Keratinocyte (primary cell): ENCODE measurements at places on chromosomes 4 and X.

- DNase-seq, result no peak
Observed at GRCh38 chrX:87518504-87518903, 902 bp downstream of the KLHL4 start.

DNA sequence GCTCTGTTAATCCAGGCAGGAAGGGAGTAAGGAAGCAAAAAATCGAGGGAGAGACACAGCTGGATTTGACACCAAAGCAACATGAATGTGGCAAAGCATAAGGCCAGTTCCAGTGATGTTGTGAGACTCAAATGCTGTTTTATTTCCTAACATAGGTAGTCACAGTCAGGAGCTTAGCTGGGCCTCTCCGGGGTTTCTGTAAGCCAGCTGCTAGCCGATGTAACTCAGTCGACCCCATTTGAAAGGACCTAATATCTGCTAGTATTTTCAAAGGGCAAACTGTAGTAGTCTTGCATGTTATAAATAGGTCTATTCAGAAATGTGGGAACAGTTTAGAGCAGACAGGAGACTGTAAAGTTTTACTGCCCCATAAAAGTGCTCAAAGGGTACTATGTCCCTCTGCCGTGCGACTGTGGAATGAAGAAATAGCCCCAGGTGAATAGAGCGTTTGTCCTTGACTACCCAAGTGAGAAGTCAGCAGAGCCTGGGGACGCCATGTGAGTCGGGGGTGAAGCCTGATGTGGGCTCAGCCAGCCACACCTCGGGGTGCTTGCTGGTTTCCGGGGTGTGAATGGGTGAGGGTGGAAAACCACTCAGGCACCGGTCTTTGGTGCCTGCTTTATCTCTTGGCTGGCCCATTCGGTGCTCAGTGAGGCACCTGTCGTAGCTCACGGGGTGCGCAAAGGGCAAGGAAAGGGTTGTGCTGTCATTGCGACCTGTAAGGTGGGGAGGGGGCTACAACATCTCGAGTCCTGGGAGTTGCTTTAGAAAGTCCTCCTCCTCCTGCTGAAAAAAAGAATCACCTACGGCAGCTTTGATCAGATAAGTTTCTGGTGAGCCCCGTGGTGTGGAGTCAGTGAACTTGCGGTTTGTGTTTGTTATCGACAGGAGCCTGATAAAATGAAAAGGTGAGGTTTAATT is 745 bp downstream of the TRIM2 start:
- no peak for DNase-seq

- no peak for DNase-seq
Observed at GRCh38 chrX:123788744-123789143, 55.9 kb upstream of the THOC2 start.

DNA sequence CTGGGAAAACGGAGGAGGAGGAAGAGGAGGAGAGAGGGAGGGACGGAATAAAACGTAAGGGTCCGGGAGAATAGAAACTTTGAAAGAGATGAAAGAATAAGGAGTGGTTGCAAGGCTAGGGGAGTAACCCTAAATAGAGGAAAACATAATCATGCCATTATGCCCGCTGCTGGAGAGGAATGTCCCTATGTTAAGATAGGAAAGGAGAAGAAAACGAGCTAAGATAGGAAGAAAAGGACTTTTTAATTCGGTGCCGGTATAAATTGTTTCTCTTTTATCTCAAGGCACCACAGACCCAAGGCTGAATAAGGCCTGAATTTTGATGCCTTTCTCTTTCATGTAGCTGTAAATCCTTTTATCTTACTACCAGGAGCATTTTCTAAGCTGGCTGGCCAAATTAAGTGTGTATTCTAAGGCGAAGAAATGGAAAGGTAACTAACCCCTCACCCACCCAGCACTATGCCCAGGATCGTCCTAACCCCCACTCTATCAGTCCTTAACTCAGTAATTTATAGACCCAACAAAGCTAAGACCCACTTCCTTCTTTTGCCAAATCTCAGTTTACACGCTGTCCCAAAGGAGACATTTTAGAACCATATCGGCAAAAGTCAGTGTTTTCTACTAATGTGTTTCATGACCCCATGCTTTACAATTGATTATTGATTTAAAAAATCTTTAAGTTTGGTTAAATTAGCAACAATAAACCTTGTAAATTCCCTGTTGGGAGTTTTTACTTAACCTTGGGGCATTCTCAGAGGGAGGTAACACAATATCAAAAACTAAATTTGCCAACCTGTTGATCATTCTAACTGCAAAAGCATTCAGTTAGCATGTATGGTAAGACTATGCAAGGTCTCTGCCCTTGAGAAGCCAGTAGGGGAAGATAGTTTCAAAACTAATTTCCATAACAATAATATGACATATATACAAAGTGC is 1.1 kb upstream of the CUL4B start:
- DNase-seq, result no peak

- DNase-seq, result no peak
Observed at GRCh38 chr4:94453391-94453963, 1.7 kb downstream of the PDLIM5 start.

DNA sequence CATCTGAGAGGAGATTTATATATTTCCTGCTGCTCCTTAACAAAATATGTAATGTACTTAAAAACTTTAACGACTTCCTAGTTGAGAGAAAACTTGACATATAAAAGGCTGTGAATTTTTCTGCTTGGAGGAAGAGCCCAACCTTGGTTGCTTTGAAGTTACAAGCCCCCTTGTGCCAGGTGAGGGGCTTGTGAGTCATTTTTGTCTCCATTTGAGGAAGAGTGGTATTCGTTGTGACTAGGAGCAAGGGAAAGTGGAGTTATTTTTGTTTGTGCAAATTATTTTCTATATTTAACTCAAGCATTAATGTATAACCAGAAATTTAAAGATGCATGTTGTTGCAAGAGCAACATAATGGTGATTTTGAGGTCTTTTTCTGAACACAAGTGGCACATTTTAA is 99.0 kb upstream of the DDX3X start:
- DNase-seq, result no peak

DNA sequence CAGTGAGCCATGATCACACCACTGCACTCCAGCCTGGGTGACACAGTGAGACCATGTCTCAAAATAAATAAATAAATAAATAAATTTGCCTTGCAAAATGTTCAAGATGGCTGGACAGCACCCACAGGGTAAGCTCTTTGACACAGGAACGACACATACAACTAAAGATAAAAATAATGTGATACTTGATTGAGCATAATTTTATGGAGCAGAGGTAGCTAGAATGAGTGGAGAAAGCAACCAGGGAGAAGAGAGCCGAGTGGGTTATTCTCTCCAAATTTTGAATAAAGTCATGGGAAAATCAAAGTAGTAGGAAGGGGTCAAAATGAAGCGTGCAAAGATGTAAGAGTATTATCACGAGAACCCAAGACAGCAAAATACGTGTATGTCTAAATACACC is 121.5 kb downstream of the IRF2 start:
- no peak for DNase-seq

GRCh38 chr4:46934726-46935125 is 25.7 kb upstream of the COX7B2 start:
- no peak for DNase-seq

DNA sequence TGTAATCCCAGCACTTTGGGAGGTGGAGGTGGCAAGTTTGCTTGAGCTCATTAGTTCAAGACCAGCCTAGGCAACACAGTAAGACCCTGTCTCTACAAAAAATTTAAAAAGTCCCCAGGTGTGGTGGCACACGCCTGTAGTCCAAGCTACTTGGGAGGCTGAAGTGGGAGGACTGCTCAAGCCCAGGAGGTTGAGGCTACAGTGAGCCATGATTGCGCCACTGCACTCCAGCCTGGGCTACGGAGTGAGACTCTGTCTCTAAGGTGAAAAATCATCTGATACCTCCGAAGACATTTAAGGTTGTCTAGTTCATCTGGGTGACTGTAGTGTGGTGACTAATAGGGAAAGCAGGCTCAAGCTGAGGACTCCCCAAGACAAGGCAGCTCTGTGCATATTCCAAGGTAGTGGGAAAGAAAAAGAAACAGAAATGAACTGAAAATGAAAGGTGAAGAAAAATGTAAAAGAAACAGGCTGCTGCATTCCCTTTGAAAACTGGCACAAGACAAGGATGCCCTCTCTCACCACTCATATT is 23.3 kb downstream of the FRYL start:
- no peak for DNase-seq

DNA sequence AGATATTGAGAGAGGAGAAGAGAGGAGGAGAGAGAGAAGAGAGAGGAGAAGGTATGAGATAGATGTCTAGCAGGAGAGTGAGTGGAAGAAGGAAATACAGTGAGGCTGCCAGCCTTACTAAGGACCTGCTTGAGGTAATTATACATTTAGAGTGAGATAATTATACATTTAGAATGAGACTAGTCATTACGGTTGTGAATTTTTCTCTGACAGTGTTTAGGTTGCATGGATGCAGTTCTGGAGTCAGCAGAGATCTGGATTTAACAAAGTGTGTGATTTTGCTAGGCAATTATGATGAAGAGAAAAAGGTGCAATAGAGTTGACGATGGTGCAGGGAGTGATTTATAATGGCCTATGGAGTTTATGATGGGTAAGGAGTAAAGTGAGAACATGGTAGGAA is 187.1 kb upstream of the ARX start:
- no peak for DNase-seq

GRCh38 chrX:103919270-103919637 is 43.2 kb upstream of the TMSB15B start:
- no peak for DNase-seq

DNA sequence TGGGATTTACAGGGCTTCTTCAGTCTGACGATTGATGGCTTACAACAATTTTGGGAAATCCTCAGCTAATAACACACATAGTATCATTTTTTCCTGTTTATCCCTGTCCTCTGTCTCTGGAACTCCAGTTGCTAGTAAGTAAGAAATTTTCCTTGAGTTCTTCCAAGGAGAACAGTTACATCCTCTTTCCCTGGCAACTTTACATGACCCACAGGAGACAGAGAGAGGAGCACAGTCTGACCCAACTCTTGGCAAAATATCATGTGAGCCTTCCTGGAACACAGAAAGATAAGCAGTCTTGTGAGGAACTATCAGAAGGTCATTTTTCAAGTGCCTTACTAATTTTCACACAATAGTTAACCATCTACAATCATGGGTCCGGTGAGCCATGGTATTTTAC is 578.7 kb upstream of the PABPC4L start:
- DNase-seq, result no peak

- no peak for DNase-seq
Observed at GRCh38 chr4:6142511-6142910, 57.8 kb downstream of the JAKMIP1 start.

GRCh38 chrX:120036704-120037103 is 40.8 kb downstream of the RHOXF2B start:
- no peak for DNase-seq

DNA sequence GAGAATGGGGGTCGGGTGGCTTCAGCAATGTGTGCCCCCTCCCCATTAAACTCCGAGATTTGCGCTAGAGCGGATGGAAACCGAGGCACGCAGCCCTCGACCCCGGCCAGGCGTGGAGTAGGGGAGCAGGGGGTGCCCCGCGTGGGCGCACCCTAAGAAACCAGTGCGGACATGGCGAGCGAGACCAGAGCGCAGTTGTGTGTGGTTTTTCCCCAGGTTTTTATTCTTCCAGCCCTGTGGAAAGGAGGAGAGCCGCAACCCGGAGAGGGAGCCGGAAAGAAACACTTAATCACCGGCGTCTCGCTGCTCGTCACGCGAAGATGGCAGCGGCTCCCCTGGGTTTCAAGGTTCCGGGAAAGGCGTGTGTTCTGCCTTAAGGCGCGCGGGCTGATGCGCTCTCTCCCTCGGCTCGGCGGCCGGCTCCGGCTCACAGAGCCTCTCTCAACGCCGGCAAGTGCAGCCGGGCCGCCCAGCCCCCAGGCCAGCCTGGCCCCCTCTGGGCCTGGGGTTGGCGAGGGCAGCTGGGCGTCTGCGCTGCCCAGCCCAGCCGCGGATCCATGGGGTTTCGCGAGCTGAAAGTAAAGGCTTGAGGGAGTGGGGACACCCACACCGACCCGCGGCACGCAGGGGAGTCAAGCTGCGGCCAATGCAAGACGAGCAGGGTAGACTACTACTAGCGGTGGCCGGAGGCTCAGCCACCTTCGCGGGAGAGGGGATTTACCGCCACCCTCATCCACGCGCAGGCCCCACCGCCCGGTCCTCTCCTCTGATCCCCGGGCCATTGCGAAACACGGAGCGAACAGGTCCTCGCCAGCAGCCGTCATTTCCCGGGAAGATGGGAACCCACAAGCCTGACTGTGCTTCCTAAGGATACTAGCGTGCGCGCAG is 74.0 kb upstream of the BCOR start:
- DNase-seq, result no peak

DNA sequence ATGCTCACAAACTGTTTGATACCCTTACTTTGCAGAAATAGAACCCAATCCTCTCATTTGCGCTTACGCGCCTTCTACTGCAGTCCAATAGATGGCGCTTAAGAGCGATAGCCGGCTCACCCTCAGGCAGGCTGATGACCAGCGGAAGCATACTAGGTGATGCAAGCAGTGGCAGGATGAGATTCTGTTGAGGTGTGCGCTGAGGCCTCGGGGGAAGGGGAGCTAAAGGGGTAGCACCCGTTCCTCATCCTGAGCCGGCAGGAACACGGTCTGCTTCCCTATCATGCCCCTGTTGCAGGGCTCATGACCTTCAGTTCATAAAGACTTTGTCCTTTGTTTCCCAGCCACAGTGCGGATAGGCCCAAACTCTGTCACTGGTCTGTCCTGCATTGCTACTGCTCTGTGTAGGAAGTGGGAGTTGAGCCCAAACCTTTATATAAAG is 628.9 kb downstream of the TLL1 start:
- DNase-seq, result no peak

- no peak for DNase-seq
Observed at GRCh38 chrX:154013614-154014360, 5.9 kb downstream of the IRAK1 start.

DNA sequence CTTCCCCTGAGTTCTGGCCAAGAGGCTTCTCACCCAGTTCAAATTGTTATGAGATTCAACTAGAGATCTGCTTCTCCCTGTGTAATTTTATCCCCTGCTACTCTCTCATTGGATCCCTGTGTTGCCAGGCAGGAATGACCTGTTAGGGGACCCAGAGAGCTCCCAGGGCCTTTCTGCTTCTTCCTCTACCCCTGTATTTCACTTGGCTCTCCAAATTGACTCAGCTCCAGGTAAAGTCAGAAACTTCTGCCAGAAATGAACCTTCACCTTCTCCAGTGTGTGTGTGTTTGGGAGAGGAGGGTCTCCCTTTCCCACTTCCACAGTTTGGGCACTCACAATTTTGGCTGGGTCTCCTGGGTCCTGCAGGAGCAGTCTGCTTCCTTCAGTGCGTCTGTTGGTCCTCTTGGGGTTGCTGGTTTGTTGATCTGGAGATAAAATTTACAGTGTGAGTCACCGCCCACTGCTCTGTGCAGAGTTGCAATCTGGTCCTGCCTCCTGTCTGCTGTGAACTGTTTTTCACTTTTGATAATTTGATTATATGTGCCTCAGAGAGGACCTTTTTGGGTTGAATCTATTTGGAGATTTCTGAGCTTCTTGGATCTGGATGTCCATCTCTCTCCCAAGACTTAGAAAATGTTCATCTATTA is 112.4 kb upstream of the EDA2R start:
- no peak for DNase-seq

- no peak for DNase-seq
Observed at GRCh38 chr4:128461291-128462102, 173.9 kb upstream of the PGRMC2 start.
